ENCODE measurements at places on chromosomes 12 and 14. TPM values are rescaled to one million over a fixed set of nuclear protein-coding genes. Genes with fewer than 3 reads are reported as not detected.

- no peak for DNase-seq
These were observed 28.1 kb downstream of the ETNK1 start for GRCh38 chr12:22653075-22653474.

DNA sequence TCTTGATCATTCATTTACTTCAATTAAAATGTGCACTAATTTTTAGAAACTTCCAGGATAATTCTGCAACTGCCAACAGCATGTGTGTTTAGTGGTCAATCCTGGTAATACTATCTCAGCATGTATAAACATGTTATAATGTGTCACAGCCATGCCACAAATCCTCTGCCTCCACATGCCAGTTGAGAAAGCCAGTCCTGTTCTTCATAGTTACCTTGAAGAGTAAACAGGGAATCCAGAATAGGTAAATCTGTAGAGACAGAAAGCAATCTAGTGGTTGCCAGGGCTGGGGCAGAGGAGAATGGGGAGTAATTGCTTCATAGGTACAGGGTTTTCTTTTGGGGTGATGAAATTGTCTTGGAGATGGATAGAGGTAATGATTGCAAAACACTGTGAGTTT lies 85.9 kb downstream of the ARMH4 start:
- no peak for DNase-seq

DNA sequence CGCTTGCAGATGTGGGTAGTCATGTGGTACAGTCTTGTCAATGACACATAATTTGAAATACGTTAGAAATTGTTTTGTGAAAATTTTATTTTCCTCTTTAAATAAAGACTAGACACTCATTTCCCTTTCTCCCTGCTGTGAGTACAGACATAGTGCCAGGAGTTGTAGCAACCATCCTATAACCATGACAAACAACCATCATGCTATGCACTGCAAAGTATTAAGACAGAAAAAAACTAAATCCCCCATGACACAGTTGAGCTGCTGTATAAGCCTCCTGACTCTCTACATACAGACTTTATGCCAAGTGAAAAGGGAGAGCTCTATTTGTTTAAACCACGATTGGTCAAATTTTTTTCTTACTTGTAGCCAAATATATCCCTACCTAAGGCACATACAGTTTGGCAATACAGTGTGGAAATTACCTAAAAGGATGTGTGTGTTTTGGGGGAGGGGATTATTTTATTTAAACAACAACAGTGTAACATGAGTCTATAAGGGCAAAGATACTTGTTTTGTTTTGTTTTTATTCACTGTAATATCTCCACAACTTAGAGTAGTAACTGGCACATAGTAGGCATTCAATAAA lies 45.0 kb upstream of the KRR1 start:
- DNase-seq = no peak

The HOXC11 gene
- 0.69 TPM for total RNA-seq

- DNase-seq = no peak
These were observed 1.0 kb upstream of the BDKRB2 start for GRCh38 chr14:96203635-96204034.

All from renal cortical epithelial cell (primary cell).